CD4-positive, alpha-beta T cell treated with Interleukin-12 subunit alpha and Interleukin-12 subunit beta, for 1 hour (primary cell): ENCODE measurements at places on chromosomes 4 and X.

DNA sequence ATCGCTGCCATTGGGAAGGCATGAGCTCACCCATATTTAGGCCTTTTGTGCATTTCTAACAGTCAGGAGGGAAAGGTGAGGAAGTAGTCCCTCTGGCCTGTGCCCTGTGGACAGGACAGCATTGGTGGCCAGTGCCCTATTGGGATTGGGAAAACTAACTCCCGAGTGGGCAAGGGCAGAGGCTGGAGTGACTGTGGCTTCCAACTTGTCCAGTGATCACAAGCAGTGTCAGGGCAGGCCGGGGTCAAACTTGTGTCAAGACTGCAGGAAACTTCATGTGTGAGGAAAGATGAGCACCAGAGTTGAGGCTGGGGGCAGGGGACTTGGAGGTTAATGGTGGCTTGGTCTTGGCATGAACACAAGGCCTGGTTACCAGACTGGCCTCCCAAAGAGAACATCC is 286.2 kb upstream of the FAM47C start:
- DNase-seq: no peak

GRCh38 chr4:81454499-81454898 is 17.2 kb downstream of the RASGEF1B start:
- DNase-seq: peak; percentile 28

DNA sequence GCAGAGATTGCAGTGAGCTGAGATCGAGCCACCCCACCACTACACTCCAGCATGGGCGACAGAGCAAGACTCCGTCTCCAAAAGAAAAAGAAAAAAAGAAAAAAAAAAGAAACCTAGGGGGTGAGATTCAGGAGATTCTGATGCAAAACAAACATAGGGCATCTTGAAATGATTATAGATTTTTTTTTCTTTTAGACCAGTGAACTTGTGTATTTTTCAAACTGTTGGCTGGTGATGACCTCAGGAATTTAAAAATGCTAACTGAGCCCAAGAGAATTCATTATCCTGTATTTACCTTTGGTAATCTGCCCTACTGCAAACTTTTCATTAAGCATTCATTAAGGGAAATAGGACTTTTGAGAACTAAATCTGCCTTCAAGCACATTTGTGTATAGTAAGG is 20.6 kb downstream of the ATP10D start:
- DNase-seq: no peak

- no peak for DNase-seq
Observed at GRCh38 chrX:73478961-73479360, 32.1 kb downstream of the CDX4 start.

GRCh38 chr4:90095000-90095399 is 32.2 kb upstream of the CCSER1 start:
- DNase-seq: no peak

GRCh38 chr4:161133586-161134276 is 1030.1 kb downstream of the FSTL5 start:
- DNase-seq: no peak

GRCh38 chr4:125572601-125573000 is 257.8 kb downstream of the FAT4 start:
- DNase-seq: no peak

DNA sequence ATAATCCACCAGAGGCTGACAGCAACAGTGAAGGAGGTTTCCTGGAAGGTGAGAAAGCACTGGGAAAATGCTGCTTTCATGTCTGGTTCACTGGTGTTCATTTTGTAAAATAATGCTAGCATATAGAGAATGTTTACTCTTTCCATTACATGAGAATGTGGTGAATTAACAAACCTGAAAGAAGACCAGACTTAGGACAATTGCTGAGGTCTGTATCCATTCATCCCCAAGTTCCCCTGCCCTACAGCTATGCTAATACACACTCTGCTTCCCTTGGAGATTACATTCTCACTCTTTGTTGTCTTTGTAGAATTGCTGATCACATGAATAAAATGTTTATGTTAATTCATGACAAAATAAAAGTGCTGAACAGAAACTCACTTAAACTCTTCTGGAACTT is 99.5 kb downstream of the ARHGAP6 start:
- DNase-seq: no peak

DNA sequence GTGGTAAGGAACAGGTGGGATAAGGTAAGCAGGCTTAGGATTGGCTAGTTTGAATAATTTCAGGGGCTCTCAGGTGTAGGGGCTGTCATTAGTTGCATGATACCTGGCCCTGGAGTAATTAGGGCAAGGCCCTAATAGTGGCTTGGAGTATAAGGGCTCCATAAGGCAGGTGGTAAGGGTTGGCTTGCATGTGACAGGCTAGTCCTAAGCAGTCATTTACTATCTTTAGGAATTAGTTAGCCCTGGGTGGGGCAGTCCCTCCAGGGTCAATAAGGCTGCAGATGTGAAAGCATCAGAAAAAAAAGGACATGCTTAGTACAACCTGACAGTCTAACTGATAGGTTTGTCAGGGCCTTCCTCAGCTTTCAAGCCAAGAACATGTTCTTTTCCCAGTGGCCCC is 7.8 kb upstream of the TMPRSS11D start:
- no peak for DNase-seq

DNA sequence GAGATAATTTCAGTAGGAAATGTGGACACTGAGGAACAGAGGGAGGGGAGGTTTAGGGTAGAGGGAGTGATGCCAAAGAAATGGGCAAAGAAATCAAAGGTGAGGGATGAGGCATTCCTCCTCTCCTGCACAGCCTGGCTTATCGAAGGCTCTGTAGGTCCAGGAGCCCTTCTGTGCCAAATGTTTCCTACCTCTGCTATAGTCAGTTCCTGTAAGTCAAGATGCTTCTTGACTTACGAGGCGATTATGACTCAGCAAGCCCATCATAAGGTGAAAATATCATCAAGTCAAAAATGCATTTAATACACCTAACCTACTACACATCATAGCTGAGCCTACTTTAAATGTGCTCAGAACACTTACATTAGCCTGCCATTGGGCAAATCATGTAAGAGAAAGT is 60.0 kb upstream of the ARHGAP24 start:
- no peak for DNase-seq

DNA sequence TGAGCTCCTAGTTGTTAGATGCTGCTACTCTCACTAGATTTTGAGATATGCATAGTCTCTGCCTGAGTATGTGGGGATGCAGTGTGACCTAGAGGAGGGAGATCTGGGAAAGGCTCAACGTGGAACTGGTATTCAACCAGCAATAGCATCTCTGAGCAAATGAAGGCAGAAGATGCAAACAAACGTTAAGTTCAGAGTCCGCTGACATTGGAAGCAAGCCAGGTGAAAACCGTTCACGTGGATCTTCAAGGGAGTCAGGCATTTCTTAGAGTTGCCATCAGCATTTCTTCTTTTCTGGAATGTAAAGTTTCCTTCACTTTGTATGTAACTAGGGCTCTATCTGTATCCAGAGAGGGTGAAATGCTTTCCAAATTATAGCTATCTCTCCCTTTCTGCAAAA is 59.9 kb downstream of the C4orf51 start:
- DNase-seq: no peak

- DNase-seq: no peak
Observed at GRCh38 chr4:86596807-86597206, 2.7 kb downstream of the PTPN13 start.

DNA sequence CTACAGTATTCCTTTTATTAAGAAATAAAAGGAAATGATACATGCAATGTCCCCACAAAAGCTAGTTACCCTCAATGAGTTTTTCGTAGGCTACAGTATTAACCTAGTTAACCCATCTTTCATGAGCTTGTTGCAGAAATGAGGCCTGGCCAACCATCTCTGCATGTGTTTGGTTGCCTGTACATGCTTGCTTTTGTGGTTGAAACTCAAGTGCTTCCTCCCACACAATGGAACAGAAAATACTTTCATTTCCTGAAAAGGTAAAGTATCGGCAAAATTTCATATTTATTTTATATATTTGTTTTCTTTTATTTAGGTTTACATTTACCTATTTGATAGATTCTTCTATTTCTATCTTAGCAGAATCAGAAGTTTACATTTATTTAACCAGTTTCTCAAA is 214.6 kb upstream of the FAM241A start:
- no peak for DNase-seq

- no peak for DNase-seq
Observed at GRCh38 chrX:39679497-39680157, 418.1 kb downstream of the BCOR start.

DNA sequence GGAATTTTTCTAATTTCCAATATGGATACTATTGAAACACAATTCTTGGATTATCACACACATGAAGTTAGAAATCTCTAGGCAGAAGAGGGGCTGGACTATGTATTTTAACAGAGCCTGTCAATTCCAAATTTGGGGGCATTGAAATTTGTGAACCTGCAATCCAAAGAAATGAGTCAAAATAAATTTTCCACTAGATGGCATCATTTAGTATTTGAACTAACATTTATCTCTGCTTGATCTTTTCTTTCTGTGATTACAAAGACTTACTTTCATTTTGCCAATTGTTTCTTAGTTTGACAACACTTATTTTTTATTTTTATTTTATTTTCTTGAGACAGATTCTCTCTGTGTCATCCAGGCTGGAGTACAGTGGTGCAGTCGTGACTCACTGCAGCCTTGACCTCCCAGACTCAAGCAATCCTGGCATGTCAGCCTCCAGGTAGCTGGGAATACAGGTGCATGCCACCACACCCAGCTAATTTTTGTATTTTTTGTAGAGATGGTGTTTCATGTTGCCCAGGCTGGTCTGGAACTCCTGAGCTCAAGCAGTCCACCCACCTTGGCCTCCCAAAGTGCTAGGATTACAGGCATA is 2.7 kb upstream of the PYURF start:
- peak; percentile 45 for DNase-seq

- no peak for DNase-seq
Observed at GRCh38 chrX:72348247-72348979, 42.7 kb upstream of the CITED1 start.

GRCh38 chr4:106767991-106768390 is 268.1 kb downstream of the DKK2 start:
- DNase-seq: no peak

GRCh38 chr4:106676173-106676921 is 307.8 kb upstream of the GIMD1 start:
- no peak for DNase-seq

DNA sequence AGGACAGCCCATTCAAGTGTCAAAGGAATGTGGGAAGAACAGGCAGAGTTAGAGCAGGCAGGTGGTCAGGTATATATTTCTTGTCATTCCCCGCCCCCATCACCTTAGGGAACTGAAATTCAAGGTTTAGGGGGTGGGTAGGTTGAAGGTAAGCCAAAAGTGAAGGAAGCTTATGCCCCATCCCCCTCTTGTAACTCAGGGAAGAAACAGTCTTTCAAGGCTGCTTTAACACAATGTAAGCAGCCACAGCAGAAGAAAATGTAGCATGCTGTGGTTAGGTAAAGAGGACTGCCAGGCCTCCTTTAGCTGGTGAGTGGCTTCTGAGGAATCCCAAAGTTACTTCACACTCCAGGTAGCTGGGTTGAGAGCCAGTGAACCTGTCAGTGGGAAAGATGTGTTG is 122.3 kb downstream of the RS1 start:
- DNase-seq: no peak

- no peak for DNase-seq
Observed at GRCh38 chr4:9938933-9939332, 82.4 kb downstream of the SLC2A9 start.

GRCh38 chr4:35614120-35614519 is 630.2 kb downstream of the ARAP2 start:
- no peak for DNase-seq

DNA sequence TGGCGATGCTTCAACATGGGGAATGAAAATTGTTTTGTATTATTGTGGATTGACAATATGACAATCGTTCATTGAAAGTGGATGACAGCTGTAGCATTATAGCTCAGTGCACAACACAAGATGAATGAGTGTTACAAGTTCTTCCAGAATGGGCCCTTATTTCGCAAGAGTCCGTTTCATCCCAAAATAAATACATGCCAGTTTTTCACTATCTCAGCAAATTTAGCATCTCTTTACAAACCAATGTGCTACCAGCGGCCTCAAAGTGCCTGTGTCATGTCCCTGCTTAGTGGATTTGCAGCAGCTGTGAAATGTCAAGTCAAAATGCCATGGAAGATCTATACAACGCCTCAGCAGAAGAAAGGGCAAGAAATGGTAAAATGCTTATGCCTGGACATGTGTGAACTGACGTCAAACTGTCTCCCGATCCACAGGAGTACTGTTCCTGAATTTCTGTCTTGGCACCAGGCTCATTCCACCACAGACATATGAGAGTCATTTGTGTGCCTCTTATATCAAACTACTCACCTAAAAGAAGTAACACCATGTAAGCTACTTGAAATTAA is 109.6 kb downstream of the MAML3 start:
- DNase-seq: no peak

- no peak for DNase-seq
Observed at GRCh38 chrX:123339221-123339905, 155.3 kb downstream of the GRIA3 start.

- no peak for DNase-seq
Observed at GRCh38 chr4:7330031-7330596, 104.6 kb downstream of the PSAPL1 start.

GRCh38 chrX:31012509-31013025 is 59.3 kb downstream of the FTHL17 start:
- DNase-seq: no peak

DNA sequence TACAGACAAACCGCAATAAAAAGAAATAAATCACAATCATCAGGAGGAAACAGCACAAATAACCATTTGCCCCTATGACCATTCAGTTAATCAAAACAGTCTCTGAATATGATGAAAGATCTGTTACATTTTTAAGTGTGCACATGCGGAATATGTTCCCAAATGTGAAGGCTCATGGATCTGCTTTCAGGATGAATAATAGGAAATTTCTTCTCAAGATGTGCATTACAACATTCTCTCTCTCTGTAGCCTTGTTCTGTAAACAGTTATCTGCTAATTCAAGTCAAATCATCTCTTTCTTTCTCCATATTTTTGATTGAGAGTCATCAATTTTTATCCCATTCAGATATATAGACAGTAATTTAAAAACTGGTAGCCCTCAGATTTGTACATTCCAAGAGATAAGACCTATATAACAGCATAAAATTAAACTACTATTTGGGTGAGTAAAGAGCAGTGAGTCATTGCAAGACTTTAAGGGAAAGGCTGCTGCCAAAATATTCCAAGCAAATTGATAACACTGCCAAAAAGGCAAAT is 433.9 kb upstream of the ATOH1 start:
- no peak for DNase-seq

- DNase-seq: no peak
Observed at GRCh38 chr4:77505275-77505957, 100.2 kb upstream of the CXCL13 start.

GRCh38 chr4:145860446-145860845 is 78.2 kb downstream of the ZNF827 start:
- DNase-seq: no peak
